NCI-H748 treated with DMSO at 0.1 percent for 48 hours (cell line): ENCODE measurements at places on chromosomes 3 and 15.

GRCh38 chr15:66622591-66623022 lies 56.8 kb upstream of the LCTL start:
- DNase-seq = no peak

GRCh38 chr15:70035719-70036077 lies 62.0 kb downstream of the TLE3 start:
- DNase-seq = no peak

DNA sequence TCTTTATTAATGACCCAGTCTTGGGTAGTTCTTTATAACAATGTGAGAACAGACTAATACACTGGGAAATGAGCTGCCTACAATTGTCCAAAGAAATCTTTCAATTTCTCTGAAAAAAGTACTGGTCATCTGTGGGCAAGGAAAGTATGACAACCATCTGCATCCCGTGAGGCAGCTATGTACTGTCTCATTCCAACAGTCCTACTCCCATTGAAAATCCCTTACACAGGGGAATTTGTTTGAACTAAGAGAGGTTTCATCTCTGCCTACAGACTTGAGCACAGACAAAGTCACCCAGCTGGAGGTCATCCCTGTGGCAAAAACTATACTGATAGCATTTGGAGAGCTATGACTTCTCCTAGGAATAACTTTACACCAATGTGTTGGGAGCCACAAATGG lies 27.1 kb downstream of the SHC4 start:
- DNase-seq = no peak

DNA sequence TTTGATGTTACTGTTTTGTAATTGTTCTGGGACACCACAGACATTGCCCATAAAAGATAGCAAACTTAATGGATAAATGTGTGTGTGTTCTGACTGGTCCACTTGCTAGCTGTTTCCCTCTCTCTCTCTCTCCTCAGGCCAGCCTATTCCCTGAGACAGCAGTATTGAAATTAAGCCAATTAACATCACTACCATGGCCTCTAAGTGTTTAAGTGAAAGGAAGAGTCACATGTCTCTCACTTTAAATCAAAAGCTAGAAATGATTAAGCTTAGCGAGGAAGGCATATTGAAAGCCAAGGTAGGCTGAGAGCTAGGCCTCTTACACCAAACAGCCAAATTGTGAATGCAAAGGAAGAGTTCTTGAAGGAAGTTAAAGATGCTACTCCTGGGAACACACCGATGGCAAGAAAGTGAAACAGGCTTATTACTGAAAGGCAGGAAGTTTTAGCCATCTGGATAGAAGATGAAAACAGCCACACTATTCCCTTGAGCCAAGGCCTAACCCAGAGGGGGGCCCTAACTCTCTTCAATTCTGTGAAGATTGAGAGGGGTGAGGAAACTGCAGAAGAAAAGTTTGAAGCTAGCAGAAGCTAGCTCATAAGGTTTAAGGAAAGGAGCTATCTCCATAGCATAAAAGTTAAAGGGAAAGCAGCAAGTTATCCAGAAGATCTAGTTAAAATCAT lies 295.1 kb downstream of the CHST2 start:
- DNase-seq = no peak

- DNase-seq = no peak
Observed at GRCh38 chr15:99115300-99116215, 10.7 kb downstream of the SYNM start.

GRCh38 chr15:69660114-69660513 lies 207.5 kb downstream of the RPLP1 start:
- DNase-seq = no peak

GRCh38 chr15:82934100-82934880 lies 18.2 kb downstream of the HOMER2 start:
- DNase-seq = no peak

GRCh38 chr15:63633312-63633711 lies 36.1 kb downstream of the FBXL22 start:
- DNase-seq = no peak

GRCh38 chr3:113607219-113607596 lies 74.9 kb downstream of the SIDT1 start:
- no peak for DNase-seq

- no peak for DNase-seq
Observed at GRCh38 chr15:40420793-40421192, 15.2 kb downstream of the IVD start.

DNA sequence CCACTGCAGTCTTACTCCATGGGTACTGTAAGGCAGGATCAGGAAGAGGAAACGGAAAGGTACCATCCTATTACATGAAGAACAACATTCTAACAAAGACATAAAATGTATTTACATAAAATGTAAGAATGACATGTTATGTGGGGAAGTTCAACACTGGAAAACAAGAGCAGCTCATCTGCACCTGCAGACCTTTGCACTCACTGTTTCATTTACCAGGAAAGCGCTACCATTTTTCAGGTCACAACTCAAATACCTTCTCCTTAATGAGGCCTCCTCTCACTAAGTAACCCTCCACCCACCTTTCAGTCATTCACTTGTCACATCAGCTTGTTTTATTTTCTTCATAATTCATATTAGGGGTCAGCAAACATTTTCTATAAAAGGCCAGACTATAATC lies 2.6 kb downstream of the TMCC1 start:
- no peak for DNase-seq

- DNase-seq = peak; percentile 19
Observed at GRCh38 chr3:99753268-99753975, 64.2 kb upstream of the CMSS1 start.

DNA sequence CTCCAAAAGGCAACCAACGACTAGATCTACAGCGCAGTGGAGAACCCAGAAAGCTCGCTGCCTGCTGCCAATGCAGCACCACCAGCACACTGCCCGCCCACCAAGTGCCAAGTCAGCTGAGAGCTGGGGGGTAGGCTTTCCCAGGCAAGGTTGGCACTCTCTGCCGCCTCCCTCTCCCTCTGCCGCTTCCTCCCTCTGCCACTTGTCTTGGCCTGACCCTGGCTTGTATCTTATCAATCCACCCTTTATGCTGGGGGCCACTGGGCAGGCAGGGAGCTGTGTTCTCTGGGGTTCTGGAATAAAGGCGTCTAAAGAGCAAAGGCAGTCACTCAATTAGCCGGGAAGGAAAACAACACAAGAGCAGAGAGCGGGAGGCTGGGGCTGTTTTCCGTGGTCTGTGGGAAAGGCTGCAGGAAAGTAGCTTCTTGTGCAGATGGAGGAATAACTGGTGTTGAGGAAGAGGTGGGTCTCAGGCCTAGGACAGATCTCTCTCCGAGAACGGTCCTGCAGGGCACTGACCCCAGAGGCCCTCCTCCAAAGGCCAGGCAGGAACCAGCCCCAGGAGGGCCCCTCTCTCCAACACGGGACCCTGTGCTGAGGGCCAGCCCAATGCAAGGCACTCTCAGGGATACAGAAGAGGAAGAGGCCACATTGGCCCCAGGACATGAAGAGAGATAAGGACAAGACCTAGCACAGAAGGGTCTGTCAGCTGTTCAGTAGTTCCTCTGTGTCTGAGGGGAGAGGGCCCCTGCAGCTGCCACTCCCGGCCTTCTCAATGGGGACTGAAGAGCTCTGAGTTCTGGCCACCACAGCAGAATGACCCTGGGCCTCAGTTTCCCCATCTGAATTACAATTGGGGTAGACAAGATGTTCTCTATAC lies 30.8 kb downstream of the ACSBG1 start:
- no peak for DNase-seq

GRCh38 chr15:70159713-70160009 lies 61.9 kb upstream of the TLE3 start:
- no peak for DNase-seq

DNA sequence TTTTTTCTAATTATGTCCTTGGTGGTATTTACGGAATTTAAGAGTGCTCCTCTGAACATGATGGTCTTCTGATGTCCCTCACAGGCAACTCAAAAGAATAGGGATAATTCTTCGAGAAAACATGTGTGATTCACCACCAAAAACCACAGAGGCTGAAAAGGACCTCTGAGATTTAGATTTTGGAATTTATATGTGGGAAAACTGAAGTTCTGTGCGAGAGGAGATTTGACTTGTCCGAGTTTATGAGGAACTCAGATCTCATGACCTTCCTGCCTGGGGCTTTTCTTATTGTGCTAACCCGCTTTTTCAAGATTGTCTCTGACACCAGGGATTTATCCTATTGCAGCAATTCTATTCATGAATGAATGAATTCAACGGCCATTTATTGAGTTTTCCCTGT lies 142.4 kb downstream of the FAM43A start:
- DNase-seq = no peak

GRCh38 chr3:61268644-61269043 lies 17.4 kb upstream of the FHIT start:
- DNase-seq = no peak

DNA sequence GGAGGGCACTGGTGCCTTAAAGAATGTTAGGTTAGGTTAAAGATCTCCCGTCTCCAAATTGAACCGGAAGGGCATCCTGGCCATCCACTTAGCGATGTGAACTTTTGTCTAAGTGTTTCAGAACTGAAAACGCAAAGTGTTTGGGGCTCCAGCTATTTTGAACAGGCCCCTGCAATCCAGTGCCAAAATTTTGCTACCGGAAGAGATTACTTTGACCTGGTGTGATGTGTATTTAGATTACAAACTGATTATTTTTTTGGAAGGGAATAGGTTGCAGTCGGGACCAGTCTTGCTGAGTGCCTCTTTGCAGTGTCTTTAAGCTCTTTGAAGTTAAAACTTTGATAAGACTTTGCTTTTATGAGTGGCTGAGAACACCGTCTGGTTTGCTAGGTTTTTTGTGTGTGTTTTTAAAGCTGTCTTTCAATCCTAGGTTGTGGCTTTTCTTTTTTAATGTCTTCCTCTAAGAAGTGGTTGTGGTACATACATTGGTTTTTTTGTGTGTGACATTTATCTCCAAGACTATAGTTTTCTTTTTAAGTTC lies 179.6 kb downstream of the OR4M2 start:
- no peak for DNase-seq
